ENCODE measurements at places on chromosomes 2 and 18.

- peak; percentile 78 for DNase-seq
Observed at GRCh38 chr2:28802975-28803429, 7.6 kb upstream of the SPDYA start.

DNA sequence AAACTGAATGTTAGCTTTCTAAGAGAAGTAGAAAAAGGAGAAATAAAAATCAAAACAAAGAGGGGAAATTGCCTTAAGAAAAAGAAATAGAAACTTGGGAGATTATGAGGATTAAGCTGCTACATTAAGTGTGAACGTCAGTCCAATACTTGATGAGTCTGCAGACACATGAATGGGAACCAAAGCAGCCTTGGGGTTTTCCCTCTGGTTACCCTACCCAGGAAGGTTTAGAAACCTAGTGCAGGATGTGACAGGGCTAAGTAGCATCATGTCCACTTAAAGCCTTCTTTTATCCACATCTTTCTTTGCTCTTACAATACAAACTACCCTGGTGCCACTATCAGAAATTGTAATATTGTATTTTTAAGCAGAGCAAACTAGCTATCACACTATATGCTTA lies 22.3 kb downstream of the SLC35F5 start:
- DNase-seq, result no peak

DNA sequence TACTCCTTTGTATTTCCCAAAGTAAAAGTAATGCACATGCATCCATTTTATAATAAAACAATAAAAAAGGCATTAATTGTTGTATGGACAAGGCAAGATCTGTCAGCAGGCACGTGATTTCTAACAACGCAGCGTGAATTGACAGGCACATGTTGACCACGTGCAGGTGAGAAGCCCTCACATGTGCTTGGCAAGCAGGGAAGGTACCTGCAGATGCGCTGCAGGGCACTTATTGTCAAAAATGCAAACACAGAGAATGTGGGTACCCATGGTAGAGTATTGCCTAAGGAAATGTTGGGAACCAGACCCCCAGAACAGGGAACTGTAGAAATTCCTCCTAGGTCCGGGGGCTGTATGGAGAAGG lies 515.0 kb upstream of the HS6ST1 start:
- no peak for DNase-seq

GRCh38 chr2:185526161-185526560 lies 212.4 kb upstream of the FSIP2 start:
- DNase-seq, result no peak

DNA sequence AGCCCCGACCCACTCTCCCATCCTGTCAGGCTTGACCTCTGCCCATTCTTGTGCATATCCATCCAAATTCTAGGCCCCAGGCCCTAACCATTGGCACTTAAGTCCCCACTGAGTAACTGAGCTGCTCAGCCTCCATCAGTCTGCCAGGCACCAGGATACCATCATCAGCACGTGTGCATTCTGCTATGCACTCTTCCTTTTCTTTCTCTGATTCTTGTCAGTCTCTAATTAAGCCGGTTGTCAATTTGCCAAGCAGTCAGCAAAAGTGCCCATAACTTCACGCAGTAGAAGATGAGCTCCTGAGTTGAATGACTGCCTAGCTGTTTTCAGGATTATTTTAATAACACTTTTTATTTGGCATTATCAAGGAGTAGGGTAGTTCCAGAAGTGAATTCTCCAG lies 107.2 kb downstream of the FEZ2 start:
- no peak for DNase-seq

- no peak for DNase-seq
Observed at GRCh38 chr2:215900843-215901242, 112.5 kb downstream of the MREG start.
